ENCODE measurements at places on chromosomes 11 and 22.

DNA sequence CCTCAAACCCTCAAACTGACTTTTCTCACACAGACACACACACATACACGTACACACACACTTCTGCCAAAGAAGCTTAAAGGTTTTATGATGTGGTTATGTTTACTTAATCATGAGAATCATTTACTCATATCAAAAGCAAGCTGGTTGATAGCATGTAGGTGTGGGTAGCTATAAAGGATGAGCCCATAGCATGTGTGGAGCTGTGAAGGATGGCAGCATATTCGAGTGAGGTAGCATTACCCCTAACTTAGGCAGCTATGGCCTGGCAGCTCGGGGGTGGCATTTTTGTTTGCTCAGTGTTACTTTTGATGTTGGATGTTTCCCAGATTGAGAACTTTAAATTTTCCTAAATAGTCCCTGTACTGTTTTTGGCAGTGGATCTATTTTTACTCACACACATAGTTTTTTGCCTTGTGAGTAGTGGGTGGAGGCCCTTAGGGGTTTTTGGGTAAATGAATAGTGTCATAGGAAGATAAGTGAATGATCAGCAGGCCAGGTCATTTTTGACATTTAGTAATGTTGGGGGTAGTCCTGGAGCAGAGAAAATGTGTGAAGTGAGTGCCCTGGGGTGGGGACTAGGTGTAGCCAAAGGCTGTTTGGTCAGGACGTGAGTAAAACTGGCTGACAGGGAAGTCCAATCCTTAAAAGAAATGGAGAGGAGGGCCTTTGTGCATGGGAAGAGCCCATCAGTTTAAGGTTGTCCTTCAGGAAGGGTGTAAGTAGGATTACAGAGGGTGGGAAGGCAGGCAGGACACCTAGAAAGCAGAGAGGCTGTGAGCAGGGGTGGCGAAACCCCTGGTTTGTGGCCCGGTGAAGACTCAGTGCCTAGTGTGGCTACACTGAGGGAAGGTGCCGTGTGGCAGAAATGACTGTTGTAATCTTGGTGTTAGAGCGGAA, 7.1 kb downstream of the YWHAH start:
- DNase-seq = no peak

GRCh38 chr11:119808407-119809185, 79.6 kb upstream of the NECTIN1 start:
- no peak for DNase-seq

GRCh38 chr22:35734517-35734827, 16.8 kb downstream of the APOL5 start:
- no peak for DNase-seq

DNA sequence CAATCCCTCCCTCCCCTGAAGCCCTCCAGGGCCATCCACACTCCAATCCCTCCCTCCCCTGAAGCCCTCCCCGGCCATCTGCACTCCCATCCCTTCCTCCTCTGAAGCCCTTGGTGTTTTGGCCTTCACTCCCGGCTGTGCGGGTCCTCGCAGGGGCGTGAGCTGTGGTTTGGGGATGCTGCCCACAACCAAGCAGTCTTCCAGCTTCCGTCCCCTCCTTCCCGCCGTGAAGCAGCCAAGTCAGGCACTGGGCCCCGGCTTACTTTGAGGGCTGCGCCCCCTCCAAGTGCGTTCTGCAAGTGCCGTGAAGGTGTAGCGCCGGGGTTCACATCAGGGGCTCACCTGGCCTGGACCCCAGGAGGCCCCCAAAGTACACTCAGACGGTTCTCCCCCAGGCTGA, 335.9 kb downstream of the BRD1 start:
- no peak for DNase-seq

DNA sequence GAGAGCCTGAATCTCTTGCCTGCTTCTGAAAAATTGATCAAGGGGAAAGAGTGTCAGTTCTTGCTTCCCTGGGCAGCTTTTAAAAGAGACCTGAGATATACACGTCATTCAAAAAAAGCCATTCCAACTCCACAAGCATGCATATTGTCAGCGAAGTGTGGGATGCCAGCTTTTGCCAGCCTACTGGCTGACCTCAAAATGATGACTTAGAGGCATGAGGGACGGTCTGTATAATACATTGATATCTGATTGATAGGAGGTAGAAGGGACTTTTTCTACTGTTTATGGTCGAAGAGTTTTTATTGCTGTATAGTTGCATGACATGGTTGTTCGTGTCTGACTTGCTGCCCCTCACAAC, 126.3 kb downstream of the MICAL2 start:
- no peak for DNase-seq

DNA sequence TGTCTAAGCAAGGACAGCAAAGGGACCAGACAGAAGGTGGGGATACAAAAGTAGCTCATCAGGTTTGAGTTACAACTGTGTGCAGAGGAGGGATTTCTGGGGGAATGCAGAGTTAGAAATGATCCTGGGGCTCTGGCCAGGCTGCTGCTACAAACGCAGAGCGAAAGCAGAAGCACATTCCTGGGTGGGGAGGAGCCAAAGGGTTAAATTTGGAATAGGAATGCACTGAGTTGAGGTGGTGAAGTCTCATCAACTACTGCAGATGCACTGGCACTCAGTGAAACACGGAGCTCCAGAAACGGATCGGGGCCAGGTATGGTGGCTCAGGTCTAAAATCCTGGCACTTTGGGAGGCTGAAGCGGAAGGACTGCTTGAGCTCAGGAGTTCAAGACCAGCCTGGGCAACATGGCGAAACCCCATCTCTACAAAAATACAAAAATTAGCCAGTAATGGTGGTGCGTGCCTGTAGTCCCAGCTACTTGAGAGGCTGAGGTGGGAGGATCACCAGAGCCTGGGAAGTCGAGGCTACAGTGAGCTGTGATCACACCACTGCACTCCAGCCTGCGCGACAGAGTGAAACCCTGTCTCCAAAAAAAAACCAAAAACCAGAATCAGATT, 3.2 kb downstream of the CHKA start:
- no peak for DNase-seq

Measured in NCI-H1105 (cell line).